ENCODE measurements at places on chromosomes 5 and 9.

DNA sequence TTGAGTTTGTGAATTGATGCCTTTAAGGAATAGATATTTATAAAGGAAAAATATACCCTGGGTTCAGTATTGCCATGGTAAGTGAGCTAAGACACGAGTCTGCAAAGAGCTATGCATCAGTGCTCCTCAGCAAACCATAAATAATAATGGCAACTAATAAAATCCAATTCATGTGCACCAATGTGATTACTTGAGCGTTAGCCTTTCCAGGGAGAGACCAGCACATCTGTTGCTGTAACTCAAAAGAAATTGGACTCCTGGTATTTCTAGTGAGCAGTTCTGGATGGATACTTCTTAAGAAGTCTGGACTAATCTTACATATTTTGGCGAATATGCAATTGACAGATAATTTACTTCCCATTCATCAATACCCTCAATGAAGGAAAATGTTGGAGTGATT, 373.3 kb downstream of the ARHGEF28 start:
- DNase-seq: peak; percentile 6

GRCh38 chr5:123367739-123368138, 55.5 kb downstream of the CEP120 start:
- peak; percentile 34 for DNase-seq

DNA sequence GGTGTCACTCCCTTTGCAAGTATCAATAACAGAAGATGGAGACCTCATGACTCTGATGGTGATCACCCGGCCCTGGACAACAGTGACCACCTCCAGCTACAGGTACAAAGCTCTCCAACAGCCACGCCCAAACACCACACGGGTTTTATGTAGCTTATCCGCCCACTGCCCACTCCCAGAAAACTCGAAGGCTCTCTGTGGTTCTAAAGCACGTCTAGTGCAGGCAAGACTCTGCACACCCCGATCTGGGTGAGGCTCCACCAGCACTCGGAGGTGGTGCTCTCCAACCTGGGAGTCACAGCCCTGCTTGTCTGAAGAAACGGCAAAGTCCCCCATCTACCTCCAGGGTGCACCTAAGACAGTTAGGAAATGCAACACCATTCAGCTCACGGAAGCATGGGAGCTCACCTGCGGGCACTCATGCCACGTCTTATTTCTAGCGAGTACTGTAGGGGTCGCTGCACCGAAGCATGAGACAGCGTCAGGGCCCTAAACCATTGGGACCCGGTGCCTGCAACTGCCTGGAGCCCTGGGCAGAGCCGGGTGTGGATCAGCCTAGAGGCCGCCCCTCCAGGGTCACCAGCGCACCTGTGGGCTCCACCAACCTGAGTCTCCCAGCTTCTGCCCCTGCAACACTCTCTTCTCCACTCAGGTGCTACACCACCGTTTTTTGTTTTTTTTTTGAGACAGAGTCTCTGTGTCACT, 58.1 kb upstream of the ZNF354A start:
- DNase-seq: no peak

GRCh38 chr9:123267481-123268198, 746 bp downstream of the STRBP start:
- DNase-seq: peak; percentile 35

GRCh38 chr9:86355814-86356213, 1.6 kb upstream of the TUT7 start:
- DNase-seq: no peak

- DNase-seq: peak; percentile 49
Measured at GRCh38 chr9:101848485-101848919, 110.1 kb upstream of the GRIN3A start.

DNA sequence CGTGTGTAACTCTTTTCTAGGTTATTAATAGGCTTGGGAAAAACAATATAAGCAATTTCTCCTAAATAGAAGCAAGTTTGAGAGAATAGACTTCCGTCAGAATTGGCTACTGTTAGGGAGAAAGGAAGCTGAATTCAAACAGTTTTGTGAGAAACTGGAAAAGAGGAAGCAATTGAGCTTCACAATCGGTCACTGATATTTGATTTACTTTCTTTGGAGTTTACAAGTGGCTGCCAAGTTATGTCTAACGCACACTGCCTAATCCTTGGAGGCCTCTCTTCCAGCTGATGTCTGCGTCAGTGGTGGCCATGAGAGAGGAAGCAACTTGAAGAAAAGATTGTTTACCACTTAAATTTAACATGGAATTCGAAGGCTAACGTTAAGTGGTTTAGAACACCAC, 319.5 kb downstream of the ADGRV1 start:
- DNase-seq: no peak

DNA sequence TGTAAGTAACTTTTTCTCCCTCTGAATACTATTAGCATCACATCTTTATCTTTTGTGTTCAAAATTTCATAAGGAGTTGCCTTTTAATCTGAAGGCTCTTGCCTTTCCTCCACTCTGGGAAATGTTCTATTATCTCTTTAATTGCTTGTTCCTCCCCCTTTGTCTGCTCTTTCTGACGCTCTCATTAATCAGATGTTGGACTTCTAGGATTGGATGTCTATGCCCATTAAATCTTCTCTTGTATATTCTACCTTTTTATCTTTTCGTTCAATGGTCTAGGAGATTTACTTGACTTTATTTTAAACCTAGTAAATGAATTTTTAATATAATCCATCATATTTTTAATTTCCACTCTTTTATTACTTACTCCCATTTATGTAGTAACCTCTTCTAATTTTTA, 76.7 kb downstream of the MARCHF3 start:
- DNase-seq: no peak

DNA sequence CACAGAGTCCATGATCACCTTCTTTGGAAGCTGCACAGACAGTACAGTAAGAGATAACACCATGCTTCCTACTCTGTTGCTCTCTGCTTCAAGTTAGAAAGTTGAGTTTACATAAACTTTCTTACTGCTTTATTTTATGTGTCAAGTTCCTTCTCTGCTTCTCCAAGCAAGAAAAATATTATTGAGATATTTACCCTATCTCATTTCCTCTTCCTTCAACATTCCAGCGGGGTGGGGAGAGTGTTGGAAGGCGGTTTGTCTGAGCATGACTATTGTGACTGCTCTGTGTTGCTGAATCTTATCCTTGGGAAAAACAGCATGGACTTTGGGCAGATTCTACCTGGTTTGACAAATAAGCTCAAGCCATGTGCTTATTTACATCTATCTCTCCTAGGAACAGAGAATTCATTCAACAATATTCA, 66.9 kb upstream of the EPB41L4A start:
- DNase-seq: no peak

DNA sequence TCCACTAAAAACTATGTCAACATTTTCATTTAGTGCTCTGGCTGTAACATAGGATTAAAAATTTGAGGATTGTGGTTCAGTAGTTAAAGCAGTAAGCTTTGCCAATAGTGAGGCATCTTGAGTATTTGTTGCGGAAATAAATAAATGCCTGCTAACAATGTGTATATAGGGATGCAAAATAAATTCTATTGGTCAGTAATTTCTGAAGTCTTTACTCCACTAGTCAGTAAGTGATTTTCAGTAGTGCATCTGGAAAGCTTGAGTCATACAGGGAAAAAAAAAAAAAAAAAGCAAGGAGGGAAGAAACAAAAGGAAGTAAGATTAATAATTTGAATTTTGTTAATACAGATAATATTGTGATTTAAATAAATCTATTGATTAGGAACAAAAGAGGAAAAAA, 21.0 kb downstream of the NIPBL start:
- no peak for DNase-seq

GRCh38 chr5:68374796-68375518, 159.4 kb downstream of the PIK3R1 start:
- DNase-seq: no peak

DNA sequence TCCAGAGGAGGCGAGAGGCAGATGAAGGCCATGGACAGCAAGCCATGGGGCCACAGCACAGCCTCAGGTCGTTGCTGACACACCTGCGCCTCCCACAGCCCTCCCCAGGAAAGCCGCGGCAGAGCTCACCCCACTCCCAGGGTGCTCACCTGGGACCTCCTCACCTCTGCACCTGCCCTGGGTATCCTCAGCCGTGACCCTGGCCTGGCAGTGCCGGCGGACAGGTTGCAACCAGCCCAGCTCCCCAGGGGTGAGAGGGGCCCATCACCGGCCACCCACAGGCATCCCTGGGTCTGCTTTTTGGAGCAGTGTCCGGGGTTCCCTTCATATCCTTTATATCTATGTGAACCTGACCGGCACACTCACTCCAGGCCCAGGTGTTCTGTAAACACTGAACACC, 30.4 kb upstream of the FCN1 start:
- DNase-seq: no peak

GRCh38 chr9:77981332-77981731, 50.3 kb downstream of the GNAQ start:
- DNase-seq: peak; percentile 67

- no peak for DNase-seq
Measured at GRCh38 chr5:1735320-1735970, 64.2 kb downstream of the MRPL36 start.

DNA sequence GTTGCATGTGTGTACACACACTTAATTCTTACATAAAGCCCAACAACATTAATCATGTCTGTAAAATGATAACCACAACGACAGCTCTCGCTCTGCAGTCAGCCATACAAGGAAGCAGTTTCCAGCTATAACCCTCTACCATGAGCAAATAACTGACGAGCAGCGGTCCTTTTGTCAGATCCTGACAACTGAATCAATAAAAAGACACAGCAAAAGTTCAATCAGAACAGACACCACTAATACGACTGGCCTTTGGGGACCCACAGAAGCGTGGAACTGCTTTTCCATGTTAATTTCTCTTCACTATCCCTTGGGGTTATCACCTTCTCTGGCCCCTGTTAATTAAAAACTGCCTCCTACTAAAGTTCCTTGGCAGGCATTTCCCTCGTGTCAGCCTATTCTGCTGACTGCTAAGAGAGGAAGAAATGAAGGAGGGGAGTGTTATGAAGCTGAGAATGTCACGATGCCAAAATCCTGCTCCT, 722.8 kb upstream of the GRAMD2B start:
- DNase-seq: peak; percentile 78

DNA sequence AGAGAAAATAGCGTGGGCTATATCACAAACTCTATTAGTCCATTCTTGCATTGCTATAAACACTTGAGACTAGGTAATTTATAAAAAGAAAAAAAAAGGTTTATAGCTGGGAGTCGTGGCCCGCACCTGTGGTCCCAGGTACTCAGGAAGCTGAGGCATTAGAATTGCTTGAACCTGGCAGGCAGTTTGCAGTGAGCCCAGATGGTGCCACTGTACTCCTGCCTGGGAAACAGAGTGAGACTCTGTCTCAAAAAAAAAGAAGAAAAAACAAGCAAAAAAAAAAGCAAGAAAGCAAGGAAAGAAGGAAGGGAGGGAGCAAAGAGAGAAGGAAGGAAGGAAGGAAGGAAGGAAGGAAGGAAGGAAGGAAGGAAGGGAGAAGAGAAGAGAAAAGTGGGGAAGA, 904.2 kb upstream of the EDIL3 start:
- no peak for DNase-seq

DNA sequence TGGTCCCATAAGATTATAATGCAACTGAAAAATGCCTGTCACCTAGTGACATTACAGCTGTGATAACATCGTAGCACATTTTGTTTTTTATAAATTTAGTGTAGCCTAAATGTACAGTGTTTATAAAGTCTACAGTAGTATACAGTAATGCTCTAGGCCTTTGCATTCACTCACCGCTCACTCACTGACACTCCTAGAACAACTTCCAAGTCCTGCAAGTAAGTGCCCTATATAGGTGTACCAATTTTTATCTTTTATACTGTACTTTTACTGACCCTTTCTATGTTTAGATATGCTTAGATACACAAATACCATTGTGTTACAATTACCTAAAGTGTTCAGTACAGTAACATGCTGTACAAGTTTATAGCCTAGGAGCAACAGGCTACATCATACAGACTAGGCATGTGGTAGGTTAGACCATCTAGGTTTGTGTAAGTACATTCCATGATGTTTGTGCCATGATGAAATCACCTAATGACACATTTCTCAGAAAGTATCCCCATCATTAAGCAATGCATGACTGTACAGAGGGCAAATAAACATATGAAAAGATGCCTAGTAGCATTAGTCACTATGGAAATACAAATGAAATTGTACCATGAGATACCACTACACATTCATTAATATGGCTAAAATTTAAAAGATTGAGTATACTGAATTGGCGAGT, 127.6 kb downstream of the TRPM6 start:
- DNase-seq: no peak

DNA sequence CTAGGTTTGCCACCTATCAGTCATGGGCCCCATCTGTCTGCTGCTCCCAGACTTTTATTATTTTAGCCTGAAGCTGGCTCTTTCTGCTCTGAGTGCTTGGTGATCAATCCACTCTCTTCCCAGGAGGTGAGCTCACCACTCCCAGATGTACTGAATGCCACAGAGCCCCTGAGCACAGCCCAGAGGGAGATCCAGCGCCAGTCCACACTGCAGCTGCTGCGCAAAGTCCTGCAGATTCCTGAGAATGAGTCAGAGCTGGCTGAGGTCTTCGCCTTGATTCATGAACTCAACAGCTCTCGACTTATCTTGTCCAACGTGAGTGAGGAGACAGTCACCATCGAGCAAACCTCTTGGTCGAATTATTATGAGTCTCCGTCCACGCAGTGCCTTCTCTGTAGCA, 36.0 kb downstream of the HMGXB3 start:
- DNase-seq: peak; percentile 5

DNA sequence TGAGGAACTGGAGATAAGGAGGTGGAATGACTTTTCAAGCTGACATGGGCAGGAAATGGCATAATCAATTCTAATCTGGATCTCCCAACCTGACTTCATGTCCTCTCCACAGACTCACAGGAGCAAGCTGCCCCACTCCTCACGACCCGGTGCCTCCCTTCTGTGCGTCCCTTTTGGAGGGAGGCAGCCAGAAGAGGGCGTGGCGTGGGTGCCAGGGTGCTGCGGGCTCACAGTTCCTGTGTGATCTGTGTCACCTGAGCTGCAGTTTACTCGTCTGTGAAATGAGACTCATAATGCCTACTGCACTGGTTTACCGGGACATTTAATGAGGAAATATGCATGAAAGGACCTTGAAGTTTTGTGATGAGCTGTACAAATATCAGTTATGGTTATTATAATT, 207.4 kb downstream of the DAB2IP start:
- DNase-seq: no peak

DNA sequence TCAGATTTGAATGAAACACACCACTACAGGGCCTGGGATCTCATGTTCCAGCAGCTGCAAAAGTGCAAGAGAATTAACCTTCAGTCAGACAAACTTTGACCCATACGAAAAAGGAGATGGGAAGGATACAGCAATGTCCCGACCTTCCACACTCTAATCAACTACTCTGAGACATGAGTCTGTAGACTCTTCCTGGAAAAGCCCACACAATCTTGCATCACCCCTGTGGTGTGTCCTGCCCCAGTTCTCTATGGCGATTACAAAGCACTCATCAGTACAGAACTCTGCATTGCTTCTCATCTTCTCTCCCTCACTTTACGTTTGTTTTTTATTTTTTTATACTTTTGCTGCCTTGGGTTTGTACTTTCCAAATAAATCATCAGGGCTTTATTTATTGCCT, 241.0 kb upstream of the KIF2A start:
- no peak for DNase-seq

- DNase-seq: no peak
Measured at GRCh38 chr9:78118742-78119473, 87.3 kb upstream of the GNAQ start.
